NCI-H524 treated with DMSO at 0.1 percent for 48 hours (cell line): ENCODE measurements at places on chromosomes 7 and 10.

GRCh38 chr10:11317936-11318670, 293.3 kb downstream of the USP6NL start:
- DNase-seq = no peak

DNA sequence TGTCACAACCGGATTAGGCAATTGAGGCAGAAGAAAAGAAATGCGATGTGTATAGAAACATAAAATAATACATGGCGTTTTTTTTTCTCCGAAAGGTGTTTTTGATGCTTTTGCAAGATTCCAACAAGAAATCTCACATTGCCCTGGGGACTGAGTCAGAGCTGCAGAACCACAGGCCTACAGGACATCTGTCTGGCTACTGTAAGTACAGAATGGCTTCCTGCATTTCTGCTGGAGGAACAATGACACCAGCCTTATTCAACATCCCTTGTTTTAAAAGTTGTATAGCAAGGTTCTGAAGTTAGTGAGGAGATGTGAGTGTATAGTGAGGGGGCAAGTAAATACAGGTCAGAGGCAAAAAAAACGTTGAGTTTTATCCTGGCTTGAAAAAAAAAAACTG, 256.4 kb downstream of the ABCA13 start:
- no peak for DNase-seq

GRCh38 chr10:49654036-49654693, 25.3 kb upstream of the C10orf53 start:
- DNase-seq = no peak

DNA sequence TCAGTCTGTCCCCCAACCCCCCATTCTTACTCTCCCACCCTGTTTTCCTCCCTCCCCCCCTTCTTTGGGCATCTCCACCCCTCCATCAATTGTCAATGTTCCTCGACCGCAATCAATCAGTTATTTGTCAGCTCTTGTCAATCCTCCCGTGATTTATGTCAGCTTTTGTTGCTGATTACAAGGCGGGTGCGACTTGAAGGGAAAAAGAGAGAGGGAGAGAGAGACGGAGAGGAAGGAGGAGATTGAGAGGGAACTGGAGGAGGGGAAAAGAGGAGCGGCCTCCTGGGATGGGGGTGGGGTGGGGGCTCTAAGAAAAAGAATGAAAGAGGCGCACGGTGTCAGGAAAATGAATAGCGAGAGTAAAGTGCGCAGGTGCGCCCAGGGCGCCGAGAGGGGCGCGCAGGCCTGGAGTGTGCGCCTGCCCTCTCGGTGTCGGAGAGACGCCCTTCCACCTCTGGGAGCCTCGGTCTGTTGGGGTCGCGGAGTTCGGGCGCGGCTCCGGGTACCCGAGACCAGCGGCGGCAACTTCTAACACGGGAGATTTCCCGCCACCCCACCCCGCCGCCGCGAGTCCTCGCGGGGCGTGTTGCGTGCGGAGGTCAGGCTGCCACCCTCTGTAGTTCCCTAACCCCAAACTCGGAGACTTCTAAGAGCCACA, 1.1 kb upstream of the ZNF503 start:
- no peak for DNase-seq

DNA sequence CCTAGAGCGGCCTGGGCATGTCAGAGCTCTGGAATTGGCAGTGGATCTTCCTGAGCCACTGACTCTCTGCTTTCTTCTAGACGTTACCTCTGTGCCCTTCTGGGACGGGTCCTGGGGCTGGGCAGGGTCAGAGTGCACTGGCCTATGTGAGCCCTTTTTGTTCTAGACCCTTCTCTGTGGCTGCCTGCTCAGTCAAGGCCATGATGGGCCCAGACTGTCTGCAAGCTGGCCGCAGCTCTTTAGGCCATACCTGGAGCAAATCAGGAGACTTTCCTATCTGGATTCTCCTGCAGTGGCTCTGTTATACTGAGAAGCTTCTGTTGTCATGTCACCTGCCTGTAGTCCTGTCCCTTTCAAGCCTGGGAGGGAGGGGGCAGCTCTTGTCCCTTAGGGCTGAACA, 70.1 kb downstream of the ADCY1 start:
- DNase-seq = no peak

- no peak for DNase-seq
Measured at GRCh38 chr7:38905056-38905759, 3.8 kb downstream of the VPS41 start.

DNA sequence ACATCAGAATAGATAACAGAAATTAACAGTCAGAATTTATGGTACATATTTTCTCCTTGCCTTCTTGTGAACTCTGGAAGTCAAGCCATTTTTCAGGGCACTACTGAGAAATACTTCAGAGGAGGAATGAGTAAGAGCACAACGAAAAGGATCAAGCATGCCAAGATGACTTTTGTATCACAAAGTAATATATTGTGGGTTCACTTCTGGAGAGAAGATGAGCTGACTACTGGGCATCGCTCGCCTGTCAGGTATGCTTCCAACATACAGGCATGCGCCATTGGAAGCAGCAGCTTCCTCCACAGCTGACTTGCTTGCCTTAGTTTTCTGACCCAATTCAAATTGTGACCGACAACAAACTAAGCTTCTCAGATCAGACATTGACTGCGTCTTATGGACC, 137.3 kb downstream of the VTI1A start:
- DNase-seq = no peak

- no peak for DNase-seq
Measured at GRCh38 chr7:100561491-100562194, 12.1 kb downstream of the SAP25 start.
